ENCODE measurements at places on chromosomes 1 and 21.

GRCh38 chr1:198620951-198621824, 17.7 kb upstream of the PTPRC start:
- DNase-seq: peak; percentile 97

DNA sequence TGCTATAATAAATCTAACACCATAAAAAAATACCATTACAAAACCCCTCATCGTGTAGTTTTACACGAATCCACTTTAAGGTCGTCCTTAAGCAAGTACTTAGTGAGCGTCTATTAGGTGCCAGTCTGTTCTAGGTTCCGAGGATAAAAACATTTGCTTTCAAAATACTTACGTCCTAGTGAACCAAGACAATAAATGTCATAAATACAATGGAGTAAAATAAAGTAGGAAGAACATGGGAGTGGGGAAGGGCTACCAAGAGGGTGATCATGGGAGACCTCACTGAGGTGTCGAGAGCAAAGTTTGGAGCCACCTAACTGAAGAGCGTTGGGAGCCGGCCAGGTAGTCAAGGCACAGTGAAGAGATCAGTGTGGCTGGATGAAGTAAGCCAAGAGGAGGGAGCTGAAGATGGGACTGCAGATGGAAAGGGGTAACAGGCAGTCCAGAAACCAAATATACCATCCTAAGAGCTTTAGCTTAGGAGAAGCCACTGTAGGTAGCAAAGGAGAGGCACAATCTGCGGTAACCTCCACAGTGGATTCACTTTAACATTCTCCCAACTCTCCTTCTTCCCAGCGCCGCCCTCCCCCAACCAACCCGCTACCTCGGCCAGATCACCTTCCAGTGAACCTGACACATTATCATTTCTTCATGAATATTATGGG, 684 bp downstream of the LTN1 start:
- DNase-seq: peak; percentile 18

GRCh38 chr1:165445388-165445787, 462 bp upstream of the RXRG start:
- DNase-seq: no peak

DNA sequence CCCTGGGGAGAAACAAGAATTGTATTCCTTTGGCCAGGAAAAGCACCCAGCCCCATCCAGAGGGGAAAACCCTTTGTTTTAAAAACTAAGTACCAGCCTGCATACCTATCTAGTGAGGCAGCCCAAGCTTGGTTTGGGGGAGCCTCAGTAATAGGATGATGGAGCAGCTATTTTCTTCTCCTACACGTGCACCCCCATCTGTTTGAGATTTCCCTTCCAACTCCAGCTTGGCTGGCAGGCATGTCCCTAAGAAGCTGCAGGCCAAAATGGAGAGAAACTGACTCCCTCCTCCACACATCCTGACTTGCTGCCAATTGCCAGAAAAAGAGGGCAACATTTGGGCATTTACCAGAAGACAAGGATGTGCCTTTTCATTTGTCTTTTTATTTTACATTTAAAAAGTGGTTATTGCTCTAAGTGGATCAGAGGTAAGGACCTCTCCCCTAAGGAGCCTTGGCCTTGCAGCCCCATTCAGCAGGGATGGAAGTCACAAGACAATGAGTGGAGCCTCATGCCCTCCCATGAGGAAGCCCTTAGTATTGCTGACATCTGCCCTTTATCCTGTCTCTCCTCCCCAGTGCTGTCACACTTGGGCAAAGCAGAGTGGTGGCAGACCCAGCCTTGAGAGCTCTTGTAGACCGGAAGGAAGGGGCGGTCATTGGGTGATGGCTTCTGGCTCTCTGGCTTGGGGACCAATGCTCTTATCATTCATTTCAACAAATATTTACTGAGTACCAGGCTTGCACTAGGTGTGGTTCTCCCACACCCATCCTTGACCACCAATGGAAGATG, 8.6 kb downstream of the FNDC5 start:
- DNase-seq: no peak

DNA sequence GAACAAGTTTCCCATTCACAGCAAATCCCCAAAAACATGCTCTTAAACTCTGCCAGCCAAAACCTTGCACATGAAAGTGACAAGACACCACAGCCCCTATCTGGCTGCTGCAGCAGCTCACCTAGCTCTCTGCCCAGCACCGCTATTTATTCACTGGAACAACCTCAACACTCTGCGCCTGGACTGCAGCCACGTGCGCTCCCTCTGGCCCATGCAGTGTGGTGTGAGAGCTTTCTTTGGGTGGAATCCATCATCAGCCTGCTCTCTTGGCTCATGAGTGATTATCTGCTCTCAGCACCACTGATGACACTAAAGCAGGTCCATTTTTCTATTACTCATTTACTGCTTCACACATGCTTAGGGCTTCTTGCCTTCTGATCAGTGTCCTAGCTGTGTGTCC, 11.4 kb downstream of the KCNJ6 start:
- DNase-seq: no peak

- peak; percentile 64 for DNase-seq
These were observed 9.9 kb downstream of the TOR1AIP2 start for GRCh38 chr1:179867493-179868330.

- DNase-seq: no peak
These were observed 43.9 kb upstream of the APOBEC4 start for GRCh38 chr1:183696981-183697380.

GRCh38 chr1:231279683-231280082, 38.7 kb downstream of the GNPAT start:
- no peak for DNase-seq

DNA sequence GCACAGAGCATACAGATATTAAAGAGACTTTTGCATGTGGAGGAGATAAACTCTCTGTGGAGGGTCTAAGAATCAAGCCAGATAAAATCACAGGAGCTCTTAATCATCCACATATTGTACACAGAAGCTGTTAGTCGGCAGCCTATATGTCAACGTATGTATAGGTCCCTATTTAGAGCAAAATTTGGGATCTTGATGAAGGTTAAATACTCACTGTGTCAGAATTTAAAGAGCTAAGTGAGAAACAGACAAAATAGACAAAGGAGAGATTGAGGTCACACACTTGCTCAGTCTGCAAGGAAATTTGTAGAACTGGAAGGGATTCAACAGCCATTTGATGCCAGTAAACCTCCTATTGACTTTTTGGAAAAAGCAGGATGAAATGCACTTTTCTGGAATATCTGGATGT, 4.1 kb upstream of the IRF2BP2 start:
- no peak for DNase-seq
